EL (cell line): ENCODE measurements at places on chromosomes 12 and 14.
A peak's percentile ranks its signal among the peaks of the same experiment; 100 is the strongest.

- DNase-seq = peak; percentile 40
Observed at GRCh38 chr12:67885375-67886169, 103.7 kb upstream of the IFNG-AS1 start.

- DNase-seq = peak; percentile 73
Observed at GRCh38 chr14:94129758-94130414, 482 bp upstream of the IFI27L2 start.

DNA sequence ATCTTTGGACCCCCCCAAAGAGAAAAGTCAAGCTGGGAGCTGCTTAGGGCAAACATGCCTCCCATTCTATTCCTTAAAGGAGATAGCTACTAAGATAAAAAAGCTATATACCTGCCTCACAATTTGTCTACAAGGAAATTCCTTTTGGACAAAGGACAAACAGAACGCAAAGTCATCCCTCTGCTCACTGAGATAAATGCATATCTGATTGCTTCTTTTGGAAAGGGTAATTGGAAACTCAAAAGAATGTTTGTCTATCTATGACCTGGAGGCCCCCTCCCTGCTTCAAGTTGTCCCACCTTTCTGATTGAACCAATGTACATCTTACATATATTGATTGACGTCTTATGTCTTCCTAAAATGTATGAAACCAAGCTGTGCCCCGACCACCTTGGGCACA is 80.9 kb upstream of the FUT8 start:
- no peak for DNase-seq

DNA sequence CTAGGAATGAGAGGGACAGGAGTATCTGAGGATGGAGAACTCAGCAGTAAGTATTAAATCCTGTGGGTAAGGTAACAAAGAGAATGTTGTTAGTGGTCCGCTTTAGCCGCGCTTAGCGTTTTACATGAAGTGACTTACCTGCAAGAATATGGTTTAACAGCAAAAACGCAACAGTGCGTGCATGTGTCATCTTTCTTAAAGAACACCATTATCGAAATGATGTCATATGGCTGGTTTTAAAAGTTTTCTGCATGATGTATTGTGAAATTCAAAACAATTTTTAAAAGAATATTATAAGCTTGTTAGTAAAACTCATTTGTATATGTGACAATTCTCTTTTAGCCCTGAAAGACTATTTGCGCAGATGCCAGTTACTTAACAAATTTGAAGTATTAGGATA is 1.7 kb downstream of the LEMD3 start:
- peak; percentile 10 for DNase-seq

- peak; percentile 94 for DNase-seq
Observed at GRCh38 chr12:121786440-121786825, 7.1 kb downstream of the RHOF start.

GRCh38 chr12:103634732-103635131 is 47.7 kb downstream of the STAB2 start:
- no peak for DNase-seq

DNA sequence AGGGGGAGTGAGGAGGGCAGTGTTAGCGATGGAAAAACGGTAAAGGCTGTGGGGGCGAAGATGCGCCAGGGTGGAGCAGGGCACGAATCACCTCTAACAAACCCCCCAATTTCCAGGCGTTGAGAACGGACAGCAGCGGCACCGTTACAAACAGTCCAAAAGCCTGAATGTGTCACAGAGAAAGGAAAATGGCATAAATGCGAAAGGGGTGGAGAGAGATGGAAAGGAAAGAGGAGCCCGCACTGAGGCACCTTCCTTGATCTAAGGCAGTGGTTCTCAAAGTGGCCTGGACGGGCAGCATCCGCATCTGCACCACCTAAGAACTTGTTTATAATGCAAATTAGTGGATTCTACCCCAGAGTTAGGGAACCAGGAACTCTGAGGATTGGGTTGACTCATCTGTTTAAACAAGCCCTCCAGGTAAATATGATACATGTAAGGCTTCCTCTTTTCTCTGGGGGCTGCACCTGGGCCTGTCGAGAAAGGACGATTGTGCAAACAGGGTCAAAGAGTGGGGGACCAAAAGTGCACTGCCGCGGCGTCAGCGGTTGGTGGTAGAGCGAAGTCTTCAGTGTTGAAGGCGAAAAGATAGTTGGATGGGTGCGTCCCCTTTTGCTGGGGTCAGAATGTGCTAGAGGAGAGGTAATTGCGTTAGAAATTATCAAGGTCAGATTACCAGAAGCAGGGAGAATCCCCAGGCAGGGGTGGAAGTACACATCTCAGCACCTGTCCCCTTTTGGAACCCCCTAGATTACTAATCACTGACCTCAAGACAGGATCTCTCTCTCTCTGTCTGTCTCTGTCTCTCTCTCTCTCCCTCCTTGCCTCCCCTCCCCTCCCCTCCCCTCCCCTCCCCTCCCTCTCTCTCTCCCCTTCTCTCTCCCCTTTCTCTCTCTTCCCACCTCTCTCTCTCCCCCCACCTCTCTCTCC is 1.3 kb upstream of the KCNH5 start:
- DNase-seq = no peak

- DNase-seq = no peak
Observed at GRCh38 chr12:2348482-2348852, 295.7 kb downstream of the CACNA1C start.

- DNase-seq = no peak
Observed at GRCh38 chr12:6205144-6205539, 4.9 kb downstream of the CD9 start.

DNA sequence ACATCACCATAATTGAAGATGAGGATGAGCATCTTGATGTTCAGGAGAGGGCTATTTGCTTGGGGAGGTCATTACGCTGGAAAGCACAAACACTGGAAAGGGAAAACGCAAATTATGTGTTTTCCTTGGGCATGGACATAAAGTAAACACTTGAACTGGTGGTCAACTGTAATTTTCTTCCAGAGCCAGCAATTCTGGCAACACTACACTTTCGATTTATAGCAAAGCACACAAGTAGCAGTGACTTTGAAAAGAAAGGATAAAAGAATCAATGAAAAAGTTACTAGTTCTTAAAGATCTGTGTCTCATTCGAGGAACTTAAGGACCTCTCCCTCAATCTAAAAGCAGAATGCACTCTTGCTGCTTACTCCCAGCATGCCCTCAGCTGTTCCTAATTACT is 2.2 kb downstream of the CLEC14A start:
- no peak for DNase-seq

DNA sequence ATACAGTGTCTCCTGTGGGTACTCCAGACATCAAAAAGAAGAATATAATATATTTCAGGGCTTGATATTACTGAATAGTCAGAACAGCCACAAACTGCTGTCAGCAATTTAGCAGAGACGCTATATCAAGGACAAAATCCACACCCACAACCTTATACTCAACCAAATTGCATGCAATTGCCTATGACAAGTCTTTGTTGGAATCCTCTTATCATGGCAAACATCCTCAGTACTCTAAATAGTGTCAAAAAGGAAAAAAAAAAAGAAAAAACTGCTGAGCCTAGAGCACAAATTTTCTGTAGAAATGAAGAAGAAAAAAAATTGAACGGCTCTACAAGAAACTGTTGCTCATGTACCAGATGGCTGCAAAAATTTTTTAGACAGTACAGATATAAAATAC is 485.7 kb downstream of the TMTC2 start:
- DNase-seq = no peak

DNA sequence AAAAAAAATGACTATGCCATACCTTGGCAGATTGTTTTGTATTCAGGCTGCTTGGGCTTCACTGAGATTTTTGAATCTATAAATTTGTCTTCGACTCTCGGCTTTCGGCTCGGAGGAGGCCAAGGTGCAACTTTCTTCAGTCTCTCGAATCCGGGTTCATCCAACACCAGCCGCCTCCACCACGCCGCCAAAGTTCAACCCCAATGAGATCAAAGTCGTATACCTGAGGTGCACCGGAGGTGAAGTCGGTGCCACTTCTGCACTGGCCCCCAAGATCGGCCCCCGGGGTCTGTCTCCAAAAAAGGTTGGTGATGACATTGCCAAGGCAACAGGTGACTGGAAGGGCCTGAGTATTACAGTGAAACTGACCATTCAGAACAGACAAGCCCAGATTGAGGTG is 12.4 kb upstream of the SPPL3 start:
- DNase-seq = no peak

DNA sequence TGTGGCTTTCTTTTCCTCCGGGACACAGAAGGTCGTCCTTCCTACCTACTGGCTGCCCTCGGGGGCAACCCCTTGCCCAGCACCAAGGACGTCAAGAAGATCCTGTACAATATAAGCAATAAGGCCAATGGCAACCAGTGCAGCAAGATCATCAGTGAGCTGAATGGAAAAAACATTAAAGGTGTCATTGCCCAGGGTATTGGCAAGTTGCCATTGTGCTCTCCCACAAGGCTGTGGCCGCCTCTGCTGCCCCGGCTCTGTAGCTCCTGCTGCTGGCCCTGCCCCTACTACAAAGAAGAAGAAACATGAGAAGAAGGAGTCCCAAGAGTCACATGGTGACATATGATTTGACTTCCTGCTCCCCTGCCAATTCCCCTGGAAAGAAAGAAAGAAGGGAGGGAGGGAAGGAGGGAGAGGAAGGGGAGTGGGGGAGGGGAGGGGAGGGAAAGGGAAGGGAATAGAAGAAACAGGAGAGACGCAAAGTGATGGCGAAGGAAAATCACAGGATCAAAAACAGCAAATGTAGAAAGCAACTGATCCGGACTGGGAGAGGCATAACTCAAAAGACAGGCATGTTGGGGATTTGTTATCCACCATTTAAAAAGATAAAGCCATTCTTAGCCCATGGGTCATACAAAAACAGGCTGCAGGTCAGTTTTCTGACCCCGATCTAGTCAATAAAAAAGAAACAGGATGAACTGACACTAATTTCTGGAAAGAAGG is 61.3 kb upstream of the RESF1 start:
- DNase-seq = peak; percentile 9

GRCh38 chr14:97070259-97070658 is 273.1 kb downstream of the VRK1 start:
- DNase-seq = no peak

DNA sequence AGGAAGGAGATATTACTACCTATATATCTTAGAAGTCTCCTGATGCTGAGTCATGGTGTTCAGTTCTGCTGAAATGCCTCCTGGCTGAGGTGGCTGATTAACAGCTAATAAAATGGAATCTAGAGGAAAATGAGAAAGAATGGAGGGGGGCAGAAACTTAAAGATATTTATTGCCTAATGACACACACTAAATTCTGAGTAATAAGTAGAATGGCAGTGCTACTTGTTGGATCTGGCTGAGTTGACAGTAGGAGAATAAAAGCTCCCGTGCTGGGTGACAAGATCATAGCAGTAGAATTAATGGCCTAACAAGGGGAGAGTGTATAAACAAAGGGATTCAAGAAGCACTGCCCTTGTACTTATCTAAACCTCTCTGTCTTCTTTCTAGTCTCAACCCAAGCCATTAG is 137.5 kb downstream of the CNTN1 start:
- no peak for DNase-seq

- DNase-seq = no peak
Observed at GRCh38 chr14:104545942-104546501, 33.5 kb upstream of the C14orf180 start.

- no peak for DNase-seq
Observed at GRCh38 chr14:33768458-33768830, 182.4 kb downstream of the EGLN3 start.

- no peak for DNase-seq
Observed at GRCh38 chr12:104171785-104172569, 34.0 kb upstream of the NFYB start.

DNA sequence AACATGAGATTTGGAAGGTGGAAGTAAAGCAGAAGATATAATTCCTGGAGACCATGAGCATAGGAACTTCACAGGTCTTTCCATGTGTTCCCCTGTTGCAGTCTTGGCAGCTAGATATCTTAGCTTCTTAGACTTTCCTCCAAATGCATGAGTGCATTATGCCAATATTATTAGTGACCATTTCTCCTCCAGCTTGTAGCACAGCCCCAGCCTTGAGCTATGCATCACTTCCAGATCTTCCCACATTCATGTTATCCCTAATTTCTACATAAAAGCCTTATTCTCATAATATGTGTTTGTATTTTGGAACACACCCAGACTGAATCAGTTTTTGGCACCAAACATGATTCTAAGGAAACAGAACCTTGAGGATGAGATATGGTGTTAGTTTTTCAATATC is 11.0 kb downstream of the CLEC2B start:
- DNase-seq = no peak

DNA sequence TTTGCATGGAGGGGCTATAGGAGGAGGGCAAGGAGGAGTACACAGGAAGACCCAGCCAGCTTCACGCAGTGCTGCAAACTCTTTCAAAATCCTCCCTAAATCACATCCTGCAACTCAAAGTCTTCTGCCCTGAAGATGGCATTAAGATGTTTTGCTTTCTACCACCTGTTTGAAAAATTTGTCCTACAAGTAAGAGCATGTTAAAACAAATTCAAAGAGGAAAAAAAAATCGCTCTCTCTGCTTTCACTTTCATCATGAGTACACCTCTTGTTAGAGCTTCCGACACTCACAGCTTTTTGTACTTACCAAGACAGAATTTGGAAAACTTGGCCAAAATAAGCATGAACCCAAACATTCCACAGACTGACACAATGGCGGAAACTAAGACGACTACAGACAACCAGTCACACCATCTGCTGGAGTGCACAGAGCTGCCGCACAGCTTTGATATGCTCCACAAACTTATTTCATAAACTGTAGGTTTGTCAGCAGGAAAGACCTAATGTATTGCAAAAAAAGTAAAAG is 21.3 kb downstream of the GCH1 start:
- DNase-seq = peak; percentile 69
